Forelimb muscle (tissue), 1 donor: ENCODE measurements at places on chromosomes 2 and 18. TPM values are rescaled to one million over a fixed set of nuclear protein-coding genes. Genes with fewer than 3 reads are reported as not detected.

The PLCD4 gene
- 63.0 TPM for polyA plus RNA-seq

DNA sequence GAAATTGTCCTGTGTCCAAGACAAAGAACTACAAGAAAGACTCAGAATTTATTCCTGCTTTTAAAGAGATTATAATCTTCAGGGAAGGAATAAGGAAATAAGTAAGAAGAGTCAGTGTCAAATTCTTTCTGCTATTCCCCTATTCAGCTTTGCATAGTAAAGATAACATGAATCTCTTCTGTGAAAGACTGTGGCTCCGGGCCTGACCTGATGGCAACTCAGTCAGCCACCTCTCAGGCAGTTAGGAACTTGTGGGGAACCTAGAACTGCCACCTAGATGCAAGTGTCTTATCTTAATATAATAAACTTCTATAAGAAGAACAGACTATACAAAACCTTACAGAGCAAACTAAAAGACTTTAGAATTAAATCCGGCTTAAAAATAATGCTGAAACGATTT, 382.0 kb downstream of the RAD51AP2 start:
- DNase-seq: no peak

DNA sequence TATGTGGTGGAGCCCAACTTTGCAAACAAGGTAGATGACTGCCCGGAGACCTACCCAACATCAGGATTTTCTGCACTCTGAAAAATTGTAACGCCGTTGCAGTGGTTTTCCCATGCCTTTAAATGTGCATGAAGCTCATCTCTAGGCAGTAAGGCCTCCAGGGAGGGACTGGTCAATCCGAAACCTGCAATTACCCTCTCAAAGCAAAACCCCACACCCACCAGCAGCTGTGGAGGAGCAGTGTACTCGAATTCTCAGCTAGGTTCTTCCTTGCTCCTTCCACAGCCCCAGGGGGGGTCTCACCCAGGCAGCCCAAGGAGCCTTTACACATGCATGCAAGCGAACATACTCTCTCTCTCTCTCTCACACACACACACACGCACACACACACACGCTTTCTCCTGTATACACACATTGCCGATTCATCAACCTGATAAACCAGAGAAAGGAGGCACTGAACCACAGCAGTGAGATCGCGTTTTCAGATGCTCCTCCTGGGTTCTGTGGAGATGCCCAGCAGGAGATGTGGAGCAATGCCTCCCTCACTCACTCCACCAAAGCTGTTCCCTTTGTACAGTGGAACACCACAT, 109.2 kb downstream of the VIT start:
- no peak for DNase-seq

The ANTXR1 gene
- 123 TPM for polyA plus RNA-seq
